Activated CD8-positive, alpha-beta memory T cell treated with anti-CD3 and anti-CD28 coated beads for 1 hour (primary cell): ENCODE measurements at places on chromosomes 7 and 10.

DNA sequence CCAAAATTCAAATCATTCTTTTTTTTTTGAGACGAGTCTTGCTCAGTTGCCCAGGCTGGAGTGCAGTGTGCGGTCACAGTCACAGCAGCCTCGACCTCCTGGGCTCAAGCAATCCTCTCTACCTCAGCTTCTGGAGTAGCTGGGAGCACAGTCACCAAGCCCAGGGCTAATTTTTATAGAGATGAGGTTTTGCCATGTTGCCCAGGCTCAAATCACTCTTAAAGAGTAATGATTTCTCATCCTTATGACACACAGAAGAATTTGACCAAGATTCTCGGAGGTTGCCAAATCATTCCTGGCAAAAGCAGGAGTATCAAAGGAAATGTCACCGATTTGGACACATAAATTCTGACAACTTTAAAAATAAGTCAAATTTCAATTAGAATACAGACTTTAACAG lies 39.1 kb downstream of the SIRT1 start:
- DNase-seq = no peak

DNA sequence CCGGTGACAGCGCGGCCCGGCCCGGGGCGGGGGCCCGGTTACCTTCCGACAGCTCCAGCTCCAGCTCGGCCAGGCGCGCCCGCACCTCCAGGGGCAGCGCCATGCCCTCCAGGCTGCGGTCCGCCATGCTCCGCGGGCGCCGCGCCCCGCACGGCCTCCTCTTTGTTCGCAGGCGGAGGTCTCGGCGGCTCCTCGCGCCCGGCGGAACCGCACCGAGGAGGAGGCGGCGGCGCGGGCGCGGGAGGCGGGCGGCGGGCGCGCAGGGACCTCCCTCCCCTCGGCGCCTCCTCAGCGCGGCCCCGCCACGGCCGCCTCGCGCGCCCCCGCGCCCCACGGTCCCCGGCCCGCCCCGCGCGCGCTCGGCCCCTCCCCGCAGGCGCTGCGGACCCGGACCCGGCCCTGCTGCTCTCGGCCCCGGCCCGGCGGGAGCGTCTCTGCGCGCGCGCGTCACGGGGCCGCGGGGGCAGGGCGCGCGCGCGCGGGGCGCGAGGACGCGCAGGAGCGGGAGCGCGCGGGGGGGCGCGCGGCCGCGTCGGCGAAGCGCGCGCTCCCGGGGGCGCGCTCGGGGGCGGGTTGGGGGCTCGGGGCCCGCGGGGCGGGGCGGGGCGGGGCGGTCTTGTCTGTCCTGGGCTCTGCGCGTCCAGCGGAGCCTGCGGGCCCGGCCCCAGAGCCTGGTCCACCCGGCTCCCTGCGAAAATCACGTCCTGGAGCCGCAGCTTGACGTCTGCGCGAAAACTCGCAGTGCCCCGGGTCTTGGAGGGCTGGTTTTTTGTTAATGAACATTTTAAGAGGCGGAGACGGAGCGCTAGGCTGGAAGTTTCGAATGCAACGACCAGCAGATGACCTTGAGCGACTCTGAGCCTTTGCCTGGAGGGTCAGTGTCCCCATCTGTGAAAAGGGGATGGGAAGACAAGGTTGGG lies at the start of gene DIP2C:
DIP2C (minus strand) TSS at position 217 of the 920 bp plus-strand sequence; CDS start at position 127, 90 bp downstream.
- DNase-seq = no peak

DNA sequence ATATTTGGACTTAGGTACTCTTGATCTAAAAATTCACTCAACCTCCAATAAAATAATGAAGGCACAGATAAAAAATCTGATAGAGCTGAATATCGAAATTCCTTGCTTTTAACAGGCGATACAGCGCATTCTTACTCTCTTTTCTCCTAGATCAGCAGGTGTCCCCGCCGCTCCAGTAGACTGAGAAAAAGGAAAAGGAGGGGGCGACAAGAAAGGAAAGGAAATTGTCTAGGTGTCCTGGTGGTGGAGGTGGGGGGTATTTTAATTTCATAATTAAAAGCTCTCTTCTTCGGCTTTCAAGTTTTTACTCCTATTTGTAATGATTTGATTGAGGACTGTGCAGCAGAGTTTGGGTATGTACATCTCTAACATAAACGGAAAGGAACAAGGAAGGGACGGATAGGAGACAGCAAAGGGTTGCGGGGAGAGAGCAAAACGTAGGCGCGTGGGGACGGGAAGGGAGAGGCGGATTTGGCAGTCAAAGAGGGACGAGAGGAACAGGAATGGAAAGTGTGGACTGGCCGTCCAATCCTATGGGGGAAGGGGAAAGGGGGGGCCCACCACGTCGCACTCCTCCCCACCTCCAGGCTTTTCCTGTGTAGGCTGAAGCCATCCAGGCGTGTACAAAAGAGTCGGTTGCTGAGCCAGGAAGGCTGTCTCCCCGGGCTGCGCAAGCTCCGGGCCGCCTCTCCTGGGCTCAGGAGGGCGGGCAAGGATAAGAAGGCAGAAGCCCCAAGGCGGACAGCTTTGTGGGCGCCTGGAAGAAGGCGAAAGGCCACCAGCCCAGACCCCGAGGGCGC lies 875 bp upstream of the HECTD2 start:
- DNase-seq = peak; percentile 15

DNA sequence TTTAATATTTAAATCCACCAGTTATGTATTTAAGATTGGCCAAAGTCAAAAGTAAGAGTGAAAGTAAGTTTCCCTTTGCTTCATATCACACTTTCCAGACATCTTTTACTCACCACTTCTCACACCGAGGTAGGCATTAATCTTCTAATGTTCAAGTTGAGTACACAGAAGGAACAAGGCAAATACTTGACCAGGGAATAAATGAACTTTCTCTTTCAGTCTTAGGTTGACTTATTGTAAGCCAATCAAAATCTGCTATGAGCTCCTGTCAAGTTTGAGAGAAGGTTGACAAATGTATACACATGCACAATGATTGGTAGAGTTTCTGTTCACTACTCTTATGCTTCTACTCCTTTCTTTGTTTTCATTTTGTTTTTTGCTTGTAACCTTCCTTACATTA lies 842.5 kb downstream of the REEP3 start:
- no peak for DNase-seq

GRCh38 chr7:20343941-20344340 lies 13.2 kb downstream of the ITGB8 start:
- DNase-seq = no peak

DNA sequence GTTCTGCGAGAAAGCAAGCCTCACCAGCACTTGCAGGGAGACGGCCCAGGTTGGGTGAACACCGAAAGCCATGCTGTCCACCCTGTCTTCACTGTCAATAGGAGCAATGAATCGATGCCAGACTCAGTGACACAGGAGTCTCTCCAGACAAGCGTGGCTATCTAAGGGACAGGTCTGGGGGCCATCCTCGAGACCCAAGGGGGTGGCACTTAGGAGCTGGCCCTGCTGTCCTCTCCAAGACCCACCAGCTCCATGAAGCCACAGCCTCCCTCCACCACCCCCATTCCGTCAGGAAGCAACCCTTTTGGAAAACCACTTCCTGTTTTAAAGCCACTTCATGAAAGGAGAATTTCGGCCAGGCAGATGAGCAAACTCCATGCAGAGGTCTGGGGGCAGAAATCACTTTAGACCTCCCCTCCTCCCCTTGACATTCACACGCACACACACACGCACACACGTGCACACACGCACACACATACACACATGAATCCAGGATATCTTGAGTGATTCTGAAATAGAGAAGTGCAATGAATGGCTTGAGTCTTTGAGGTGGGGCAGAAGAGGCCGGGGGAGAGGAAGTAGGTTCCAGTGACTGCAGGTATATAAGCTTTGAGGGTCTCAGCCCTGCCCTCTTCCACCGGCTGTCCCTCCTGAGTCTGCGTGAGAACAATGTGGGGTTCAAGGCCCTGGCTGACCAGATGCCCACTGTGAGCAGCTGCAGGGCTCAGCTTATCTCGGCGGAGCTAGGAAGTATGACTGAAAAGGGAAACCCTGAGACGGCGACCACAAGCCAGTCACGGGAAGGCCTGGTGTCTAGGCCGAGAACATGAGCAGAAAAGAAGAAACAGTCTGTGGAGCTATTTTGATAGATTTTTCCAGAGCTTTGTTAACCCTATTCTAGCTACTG lies 25.0 kb downstream of the RGS10 start:
- DNase-seq = peak; percentile 45

DNA sequence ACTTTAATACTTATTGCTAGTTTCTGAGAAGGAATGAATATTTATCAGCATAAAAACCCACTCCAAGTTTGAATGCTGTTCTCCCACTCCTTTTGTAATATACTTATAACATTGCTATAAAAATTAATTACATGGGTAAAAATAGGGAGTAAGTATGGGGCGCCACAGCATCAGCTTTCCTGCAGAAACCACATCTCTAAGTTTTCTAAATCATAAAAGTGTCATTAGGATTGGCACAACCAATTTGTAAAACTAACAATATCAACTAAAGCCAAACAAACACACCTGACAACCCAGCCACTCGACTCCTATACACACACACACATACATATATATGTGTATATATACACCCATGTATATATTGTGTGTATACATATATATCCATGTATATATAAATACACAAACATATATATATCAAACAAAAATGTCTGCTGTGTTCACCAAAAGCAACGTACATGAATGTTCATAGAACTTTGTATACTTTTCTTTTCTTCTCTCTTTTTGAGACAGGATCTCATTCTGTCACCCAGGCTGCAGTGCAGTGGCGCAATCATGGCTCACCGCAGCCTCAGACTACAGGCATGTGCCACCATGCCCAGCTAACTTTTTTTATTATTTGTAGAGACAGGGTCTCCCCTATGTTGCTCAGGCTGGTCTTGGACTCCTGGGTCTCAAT lies 14.8 kb upstream of the LRRC17 start:
- no peak for DNase-seq

GRCh38 chr7:105985672-105986215 lies 22.7 kb downstream of the CDHR3 start:
- no peak for DNase-seq

DNA sequence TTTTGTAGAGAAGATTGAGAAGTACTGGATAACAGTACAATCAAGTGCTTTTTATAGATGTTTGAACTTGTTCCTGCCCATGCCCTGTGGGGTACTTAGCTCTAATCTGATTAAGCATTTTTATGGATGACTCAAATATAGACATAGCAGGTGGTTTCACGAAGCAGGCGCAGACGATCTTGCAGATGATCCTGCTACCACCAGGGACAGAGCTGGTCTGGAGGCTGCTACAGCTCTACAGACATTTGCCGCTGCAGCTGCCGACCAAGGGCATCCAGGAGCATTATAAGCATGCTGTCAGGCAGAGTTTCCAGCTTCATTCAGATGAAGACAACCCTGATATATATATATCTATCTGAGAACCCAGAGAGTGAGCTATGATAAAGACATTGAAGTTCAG lies 650.4 kb downstream of the NXPH1 start:
- DNase-seq = no peak

- DNase-seq = no peak
Observed at GRCh38 chr10:113078282-113078907, 128.3 kb downstream of the TCF7L2 start.

DNA sequence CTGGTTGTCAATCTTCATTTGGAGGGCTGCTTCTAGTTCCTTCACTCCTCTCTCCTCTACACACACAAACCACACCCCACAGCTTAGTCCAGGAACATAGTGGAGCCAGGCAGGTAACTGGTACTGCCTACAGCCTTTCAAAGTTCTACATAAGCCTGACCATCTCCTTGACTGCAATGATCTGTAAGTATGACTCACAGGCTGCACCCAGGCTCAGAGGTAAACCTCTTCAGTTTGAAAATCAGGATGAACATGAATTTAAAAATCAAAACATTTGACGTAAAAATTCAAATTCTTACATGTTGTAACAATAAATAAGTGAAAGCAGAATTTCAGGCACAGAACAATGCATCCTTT lies 68.7 kb upstream of the C10orf120 start:
- DNase-seq = no peak

GRCh38 chr7:119382726-119383125 lies 890.2 kb upstream of the KCND2 start:
- DNase-seq = no peak

DNA sequence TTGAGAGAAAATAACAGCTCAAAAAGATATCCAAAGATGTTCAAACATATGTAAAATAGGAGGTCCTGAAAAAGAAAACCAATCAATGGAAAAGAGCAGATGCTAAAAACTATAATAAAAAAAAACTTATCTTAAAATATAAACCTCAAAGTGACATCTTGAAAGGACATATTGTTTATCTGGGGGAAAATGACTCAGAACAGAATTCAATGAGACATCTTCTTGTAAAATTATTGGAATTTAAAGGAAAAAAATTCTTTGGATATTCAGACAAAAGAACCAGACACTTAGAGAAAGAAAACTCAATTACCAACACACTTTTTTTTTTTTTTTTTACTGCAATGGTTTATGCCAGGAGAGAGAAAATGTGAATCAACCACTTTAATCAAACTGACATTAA lies 58.9 kb downstream of the NAMPT start:
- DNase-seq = no peak

DNA sequence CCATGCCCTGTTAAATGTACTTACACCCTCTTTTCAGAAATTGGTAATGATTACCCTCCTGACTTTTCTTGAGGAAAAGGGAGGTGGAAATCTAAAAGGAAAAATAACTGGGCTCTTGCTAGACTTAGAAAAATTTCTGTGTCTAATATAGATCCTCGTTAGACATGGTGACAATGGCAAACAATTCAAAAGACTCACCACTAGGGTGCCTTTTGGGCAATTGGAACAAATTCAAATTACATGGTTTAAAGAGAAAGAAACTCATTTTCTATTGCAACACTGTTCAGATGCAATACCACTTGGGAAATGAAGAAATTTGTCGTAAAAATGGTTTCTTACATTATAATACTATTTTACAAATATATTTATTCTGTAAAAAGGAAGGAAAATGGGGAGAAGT lies 950.1 kb downstream of the GRM8 start:
- no peak for DNase-seq

GRCh38 chr10:16809074-16809718 lies 8.0 kb downstream of the RSU1 start:
- DNase-seq = peak; percentile 29

DNA sequence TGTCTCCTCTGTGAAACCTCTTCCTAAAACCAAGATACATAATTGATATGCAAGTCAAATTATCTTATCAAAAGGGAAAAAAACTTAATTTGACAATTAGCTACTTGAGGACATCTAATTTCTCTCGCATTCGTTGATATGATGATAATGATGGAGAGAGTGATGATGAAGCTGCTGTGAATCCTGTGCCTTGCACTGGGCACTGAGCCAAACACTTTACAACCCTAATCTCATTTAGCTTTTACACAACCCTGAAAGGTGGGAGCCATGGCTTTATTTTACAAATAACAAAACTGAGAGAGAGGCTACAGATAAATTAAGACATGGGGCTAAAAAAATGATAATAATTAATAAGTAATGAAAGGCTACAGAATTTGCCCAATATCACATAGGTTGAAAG lies 176.0 kb downstream of the NOC3L start:
- no peak for DNase-seq

- no peak for DNase-seq
Observed at GRCh38 chr7:155124706-155125105, 54.6 kb downstream of the HTR5A start.

GRCh38 chr10:119360181-119360921 lies 153.0 kb downstream of the GRK5 start:
- DNase-seq = no peak
